ENCODE measurements at places on chromosomes 11 and 22. TPM values are rescaled to one million over a fixed set of nuclear protein-coding genes. Genes with fewer than 3 reads are reported as not detected.

Gene FADS1
- 17.2 TPM for total RNA-seq

Gene CALCB
- not detected for total RNA-seq

Gene MAPK11
- total RNA-seq, result 4.8 TPM

Gene CARD18
- not detected for total RNA-seq

Gene SLC37A2
- 1.7 TPM for total RNA-seq

Gene SMTNL1
- 7.6 TPM for total RNA-seq

Gene MGAT3
- total RNA-seq, result 1.4 TPM

Gene BEST1
- total RNA-seq, result 0.91 TPM

GRCh38 chr11:11454671-11455223, 101.7 kb upstream of the CSNK2A3 start:
- DNase-seq, result no peak

DNA sequence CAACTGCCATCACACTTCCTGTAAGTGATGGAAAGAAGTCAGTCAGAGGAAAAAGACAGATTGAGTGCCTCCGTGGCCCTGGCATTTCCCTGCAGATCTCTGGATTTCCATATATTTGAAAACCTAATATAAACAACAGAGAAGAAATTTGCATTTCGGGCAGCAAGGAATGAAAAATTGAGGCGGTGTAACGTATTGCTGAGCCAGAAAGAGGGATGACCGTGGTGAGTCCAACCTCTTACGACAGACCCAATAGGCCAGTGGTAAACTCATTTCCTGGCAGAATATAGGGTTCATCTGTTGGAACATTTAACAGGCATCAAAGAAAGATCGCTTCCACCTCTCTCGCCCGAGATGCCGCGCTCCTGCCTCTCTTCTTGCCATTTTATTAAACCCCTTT, 336.5 kb downstream of the MIAT start:
- no peak for DNase-seq

DNA sequence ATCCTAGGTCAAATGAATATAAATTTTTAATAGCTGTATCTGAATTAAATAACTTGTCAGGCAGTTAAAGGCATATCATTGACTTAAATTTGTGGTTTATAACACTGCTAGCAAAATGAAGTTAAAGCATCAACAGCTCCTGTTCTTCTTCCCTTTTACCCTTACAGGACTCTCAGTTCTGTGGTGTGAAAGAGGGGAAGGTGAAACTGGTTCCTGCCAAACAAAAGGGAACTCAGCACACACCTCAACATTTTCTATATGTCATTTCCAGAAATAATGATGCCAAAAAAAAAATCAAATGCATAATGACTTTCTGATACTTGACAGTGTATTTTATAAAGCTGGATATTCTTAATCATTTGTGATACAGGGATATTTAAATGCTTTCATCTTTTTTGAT, 21.2 kb downstream of the ARL14EP start:
- DNase-seq, result no peak

GRCh38 chr11:93783765-93784144, 327 bp upstream of the MED17 start:
- no peak for DNase-seq

GRCh38 chr11:37002831-37003230, 404.8 kb upstream of the RAG2 start:
- DNase-seq, result no peak

DNA sequence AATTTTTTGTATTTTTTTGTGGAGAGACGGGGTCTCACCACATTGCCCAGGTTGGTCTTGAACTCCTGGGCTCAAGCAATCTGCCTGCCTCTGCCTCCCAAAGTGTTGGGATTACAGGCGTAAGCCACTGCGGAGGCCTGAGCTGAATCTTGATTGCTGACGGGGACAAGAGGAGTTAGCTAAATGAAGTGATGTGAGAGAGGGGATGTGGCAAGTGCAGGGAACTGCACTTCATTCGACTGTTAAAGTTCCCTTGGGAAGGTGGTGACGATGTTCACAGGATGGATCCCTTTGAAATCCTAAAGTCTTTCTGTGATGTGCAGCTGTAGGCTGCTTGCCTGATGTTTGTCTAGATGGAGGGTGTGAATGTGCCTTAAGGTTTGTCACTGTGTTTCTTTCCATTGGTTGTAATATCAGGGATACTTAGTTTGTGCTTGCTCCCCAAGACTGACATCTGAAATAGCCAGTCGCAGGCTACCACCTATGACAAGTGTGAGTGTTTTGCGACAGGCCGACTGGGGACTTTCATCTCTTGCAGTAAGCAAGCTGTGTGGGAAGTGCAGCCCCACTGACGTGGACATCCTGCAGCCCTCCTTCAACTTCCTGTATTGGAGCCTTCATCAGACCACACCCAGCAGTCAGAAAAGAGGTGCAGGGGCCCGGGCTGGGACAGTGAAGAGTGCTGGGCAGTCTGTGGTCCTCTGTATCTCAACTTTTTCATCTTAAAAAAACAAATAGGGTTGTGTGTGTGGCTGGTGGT, 19.6 kb upstream of the CCDC134 start:
- peak; percentile 80 for DNase-seq

GRCh38 chr11:2316169-2316962, 14.6 kb downstream of the TSPAN32 start:
- peak; percentile 43 for DNase-seq

GRCh38 chr11:134685793-134686380, 273.8 kb upstream of the B3GAT1 start:
- DNase-seq, result no peak

GRCh38 chr11:35945137-35945518, 1.3 kb downstream of the LDLRAD3 start:
- DNase-seq, result no peak

DNA sequence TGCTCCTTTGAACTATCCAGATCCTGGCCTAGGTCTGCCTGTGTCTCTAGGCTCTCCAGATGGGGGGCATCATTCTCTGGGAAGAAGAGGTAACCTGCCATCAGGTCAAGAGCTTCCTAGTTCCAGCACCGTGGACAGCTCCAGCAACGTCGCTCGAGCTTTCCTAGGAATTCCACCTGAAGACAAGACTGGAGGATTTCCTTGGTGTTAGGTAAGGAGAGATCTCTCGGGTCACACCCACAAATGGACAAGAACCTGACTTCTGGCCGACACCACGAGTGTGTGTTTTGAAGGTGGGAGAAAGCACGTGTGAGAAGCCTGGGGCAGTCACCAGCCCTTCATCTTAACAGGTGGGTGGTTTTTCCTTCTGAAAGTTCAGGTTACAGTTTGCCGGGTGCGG, 1.2 kb downstream of the PRG3 start:
- DNase-seq, result no peak

GRCh38 chr11:22246992-22247391, 54.1 kb downstream of the ANO5 start:
- no peak for DNase-seq

DNA sequence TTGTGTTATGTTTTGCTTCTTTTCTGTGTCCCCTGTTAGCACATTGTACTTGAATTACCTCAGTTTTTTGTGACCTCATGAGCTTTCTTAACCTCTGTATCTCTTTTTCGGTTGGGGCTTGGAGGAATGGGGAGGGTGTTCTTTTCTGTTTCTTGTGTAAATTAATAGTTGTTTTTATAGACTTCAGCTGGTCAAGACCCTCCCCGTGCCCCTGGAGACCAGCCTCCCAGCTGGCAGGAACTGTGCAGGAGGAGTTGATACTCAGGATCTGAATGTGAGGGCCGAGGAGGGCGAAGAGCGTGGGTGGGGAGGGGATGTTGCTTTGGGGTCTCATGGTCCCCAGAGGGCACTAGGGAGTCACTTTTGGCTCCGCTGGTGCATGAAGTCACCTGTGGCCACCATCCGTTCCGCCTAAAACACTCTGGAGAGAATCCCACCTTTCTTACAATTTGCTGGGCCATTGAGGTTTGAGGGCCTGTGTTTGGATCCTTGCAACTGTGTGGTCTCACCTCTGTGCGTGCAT, 44.3 kb upstream of the NNMT start:
- DNase-seq, result peak; percentile 46

DNA sequence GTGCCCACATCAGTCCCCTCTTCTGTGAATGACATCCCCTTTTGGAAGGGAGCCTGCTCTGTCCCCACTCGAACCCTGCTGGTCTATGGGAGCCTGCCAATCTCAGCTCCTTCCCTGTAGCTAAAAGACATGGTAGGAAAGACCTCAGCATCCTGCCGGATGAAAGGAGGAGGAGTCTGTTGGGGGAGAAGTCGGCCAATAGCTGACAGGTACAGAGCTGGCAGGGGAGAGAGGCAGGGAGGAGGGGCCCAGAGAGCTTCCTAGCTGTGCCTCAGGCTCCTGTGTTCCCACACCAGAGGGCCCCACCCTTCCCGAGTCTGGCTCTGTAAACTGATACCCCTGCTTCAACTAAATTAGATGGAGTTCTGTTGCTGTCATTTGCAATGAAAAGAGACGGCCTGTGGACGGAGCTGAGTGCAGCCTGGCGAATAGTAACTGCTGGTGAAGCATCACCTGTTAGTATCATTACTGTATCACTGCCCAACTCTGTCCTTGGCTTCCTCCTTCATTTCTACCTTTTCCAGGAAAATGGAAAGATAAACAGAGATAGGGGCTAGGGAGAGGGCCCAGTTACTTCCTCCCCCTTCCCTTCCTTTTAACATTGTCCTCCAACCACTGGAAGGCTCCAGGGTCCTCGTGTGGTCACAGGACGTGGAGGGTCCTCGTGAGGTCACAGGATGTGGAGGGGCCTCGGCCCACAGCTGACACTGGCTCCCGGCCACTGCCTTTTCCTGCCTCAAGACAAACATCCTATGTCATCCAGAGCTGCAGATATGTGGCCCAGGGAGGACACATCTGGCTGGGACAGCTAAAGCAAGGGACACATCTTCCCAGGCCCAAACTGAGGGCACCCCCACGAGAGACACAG, 15.1 kb downstream of the FXYD6 start:
- DNase-seq, result peak; percentile 72

DNA sequence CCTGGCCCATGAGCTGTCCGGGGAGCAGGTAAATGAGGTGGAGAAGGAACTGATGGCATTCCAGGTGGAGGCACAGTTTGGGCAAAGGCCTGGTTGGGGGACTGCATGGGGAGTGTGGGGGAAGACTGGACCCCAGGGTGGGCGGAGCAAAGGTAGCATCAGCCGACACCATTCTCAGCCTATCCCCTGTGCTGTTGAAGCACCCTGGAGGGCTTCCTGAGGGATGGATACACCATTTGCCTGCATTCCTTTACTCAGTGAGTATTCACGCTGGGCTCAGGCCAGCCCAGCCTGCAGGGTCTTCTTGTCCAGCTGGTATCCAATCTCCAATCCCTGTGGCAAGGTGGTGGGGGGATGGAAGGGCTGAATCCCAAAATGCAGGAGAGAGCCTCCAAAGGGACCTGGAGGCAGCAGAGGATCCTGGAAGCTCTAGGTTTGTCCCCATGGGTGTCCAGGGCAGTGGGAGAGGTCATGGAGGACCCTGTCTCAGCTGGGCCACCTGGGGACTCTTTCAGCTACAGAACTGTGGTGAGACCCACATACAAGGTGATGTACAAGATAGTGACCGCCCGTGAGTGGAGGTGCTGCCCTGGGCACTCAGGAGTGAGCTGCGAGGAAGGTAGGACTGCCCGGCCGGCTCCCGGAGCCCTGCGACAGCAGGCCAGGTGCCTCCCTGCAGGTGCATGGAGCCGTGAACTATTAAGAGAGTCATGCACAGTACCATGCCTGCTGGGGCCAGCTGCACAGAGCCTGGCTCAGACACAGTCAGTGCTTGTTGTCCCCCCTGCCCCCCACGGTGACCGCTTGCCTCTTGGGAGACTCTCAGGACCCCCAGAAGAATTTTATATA, 9.5 kb downstream of the EMID1 start:
- no peak for DNase-seq

DNA sequence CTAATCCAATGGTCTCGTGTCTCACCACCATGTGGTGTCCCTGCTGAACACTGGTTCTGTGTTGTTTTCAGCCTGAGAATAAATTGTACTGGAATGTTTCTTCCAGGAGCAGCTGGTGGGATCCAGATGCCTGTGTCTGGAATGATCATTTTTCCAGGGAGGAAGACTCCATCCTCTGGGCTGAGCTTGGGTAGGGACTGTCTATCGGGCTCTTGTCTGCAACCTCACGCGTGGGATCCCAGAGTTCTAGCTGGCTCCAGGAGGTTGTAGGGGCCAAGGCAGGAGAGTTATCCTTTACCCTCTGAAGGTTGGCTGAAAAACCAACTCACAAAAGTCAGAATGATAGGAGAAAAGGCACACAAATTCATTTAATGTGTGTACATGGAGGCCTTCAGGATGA, 144.1 kb upstream of the B3GAT1 start:
- no peak for DNase-seq

All from psoas muscle (tissue), 8 donors.